ENCODE measurements at places on chromosomes 2 and 18. TPM values are rescaled to one million over a fixed set of nuclear protein-coding genes. Genes with fewer than 3 reads are reported as not detected.
A peak's percentile ranks its signal among the peaks of the same experiment; 100 is the strongest.

DNA sequence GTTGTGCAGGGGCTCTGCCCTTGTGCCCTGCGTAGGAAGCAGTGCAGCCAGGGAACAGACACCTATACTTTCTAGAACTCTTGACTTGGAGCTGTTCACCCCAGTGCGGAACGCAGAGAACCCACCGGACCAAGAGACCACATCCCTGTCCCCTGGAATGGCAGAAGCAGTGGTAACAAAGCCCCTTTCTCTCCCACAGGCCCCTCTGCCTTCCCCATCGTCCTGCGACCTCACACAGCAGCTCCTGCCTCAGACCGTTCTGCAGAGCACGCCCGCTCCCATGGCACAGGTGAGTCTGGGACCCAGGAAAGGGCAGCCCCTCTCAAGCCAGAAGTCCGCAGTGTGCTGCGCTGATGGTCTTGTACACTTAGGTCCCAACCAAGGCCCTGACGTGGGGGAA is 24.6 kb upstream of the RPL31 start:
- no peak for DNase-seq

GRCh38 chr2:9260464-9260918 is 53.9 kb downstream of the ASAP2 start:
- no peak for DNase-seq

DNA sequence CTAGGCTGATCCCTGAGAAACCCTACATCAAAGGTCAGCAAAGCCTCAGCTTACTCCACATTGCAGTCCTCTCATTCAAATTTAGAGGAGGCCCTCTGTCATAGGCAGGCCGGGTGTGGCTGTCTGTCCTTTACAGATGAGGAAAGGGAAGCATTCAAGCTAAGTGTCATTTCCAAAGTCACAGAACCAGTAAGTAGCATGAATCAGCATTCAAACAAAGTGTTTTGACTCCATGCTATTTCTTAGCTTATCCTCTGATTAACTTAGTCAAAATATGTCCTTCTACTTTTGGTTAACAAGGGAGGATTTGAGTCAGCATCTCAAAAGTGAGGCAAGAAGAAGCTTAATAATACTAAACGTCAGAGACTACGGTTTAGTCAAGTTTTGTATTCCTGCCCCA is 409.0 kb upstream of the POU3F3 start:
- no peak for DNase-seq

DNA sequence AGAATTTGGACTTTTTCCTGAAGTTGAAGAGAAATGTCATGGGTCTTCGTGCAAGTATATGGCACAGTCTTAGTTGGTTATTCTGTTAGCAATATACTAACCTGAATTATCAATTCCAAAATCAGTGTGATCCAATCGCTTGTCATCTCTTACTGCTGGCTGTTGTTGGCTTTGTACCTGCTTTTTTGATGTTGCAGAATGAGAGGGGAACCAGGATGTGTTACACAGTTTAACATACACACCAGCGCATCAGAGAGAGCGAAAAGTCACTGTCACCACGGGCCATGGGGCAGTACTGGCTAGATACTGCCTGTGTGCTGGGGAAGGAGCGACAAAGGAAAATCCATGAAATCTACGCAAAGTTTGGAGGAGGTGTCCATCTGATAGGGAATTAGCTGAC is 59.3 kb upstream of the SPP2 start:
- no peak for DNase-seq

GRCh38 chr2:36355151-36355889 is at the start of gene CRIM1:
TSS of gene CRIM1 (plus strand) at chr2:36355778. CDS start at chr2:36356293, 515 bp downstream.
- peak; percentile 69 for DNase-seq

Gene MRPL30
- total RNA-seq, result 13.4 TPM

GRCh38 chr2:10613263-10613662 is 76.5 kb downstream of the NOL10 start:
- DNase-seq, result no peak

GRCh38 chr2:215535741-215536140 is 99.9 kb upstream of the FN1 start:
- no peak for DNase-seq

Gene L3MBTL4
- 13.9 TPM for total RNA-seq

- DNase-seq, result no peak
Observed at GRCh38 chr2:183347969-183348368, 223.7 kb downstream of the NUP35 start.

Gene LIMS3
- 0.37 TPM for total RNA-seq

GRCh38 chr2:177970670-177971454 is 101.7 kb downstream of the PDE11A start:
- DNase-seq, result no peak

DNA sequence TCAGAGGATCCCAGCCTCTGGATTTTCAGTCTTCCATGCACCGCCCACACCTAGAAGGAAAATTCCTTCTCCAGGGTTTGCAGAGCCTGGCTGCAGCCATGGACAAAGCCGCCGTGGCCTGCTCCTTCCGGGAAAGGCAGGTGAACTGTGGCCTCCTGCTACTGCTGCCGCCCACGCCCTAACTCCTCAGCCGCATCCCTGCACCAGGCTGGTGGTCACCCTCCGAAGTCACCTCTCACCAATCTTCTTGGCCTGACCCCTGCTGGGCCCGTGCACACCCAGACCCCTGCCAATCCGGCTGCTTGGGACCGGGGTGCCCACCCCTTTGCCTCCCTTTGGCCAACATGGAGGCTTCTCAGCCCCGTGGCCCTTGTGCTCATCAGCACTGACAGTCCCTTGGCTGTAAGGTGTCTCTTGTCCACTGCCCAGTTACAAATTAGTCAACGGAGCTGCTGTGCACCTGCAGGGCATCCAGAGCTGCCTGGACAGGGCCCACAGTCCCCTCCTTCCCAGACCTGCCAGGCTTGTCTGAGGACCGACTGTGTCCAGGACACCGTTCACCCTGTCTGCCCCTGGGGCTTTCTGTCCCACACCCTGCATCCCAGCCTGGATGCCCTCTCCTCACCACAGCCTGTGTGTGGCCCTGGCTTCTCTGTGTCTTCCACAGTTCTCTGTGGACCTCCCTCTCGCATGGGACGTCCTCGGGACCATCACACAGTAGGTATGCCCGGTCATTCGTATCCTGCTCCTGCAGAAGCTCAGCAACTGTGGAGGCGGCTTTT is 130.1 kb upstream of the TPO start:
- DNase-seq, result no peak

Gene DLGAP1
- total RNA-seq, result not detected

DNA sequence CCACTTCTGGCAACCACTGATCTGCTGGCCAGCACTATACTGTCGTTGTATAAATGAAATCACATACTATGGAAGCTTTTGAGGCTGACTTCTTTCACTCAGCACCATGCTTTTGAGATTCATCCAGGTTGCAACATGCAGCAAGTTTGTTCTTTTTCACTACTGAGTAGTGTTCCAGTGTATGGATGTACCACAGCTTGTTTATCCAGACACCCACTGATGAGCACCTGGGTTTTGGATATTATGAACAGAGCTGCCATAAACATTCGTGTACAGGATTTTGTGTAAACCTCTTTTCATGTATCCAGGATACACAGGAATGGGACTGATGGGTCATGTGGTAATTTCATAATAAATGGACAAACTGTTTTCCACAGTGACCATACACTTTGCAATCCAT is 10.7 kb downstream of the ERCC3 start:
- DNase-seq, result no peak

DNA sequence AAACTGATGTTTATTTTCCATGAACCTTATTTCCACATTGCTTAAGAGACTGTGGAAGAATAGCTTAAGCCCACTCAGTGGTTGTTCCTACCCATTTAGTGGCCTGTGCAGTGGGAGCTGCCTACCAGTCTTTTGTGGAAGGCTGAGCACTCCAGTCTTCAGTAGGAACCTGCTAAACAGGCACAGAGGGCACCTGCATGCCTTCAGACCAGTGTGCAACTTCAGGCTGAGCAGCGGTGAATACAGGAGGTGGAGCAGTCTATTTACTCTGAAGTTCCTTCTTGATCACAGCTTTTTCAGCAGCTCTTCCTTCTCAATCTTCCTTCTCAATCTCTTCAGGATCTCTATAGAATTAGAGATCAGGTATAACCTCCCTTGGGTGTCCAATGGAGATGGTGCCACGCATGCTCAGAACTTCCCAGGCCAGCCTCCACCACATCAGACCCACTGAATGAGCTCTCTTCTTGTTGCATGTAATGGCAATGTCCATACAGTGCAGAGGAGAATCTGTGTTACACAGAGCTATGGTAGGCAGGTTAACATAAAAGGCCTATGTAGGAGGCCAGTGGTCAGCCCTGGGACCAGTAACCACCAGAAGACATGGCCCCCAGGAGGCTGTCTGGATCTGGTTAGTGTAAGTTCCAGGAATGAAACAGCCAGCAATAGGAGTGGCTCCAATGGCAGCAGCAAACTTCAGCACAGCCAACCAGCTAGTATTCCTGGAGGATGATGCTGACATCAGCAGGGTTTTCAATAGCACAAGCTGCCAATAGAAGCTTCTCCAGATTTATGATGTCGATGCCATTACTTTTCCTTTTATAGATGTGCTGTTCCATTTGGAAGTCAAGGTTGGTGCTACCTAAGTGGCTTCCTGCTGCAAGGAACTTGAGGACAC is 47.9 kb upstream of the MAT2A start:
- DNase-seq, result no peak

DNA sequence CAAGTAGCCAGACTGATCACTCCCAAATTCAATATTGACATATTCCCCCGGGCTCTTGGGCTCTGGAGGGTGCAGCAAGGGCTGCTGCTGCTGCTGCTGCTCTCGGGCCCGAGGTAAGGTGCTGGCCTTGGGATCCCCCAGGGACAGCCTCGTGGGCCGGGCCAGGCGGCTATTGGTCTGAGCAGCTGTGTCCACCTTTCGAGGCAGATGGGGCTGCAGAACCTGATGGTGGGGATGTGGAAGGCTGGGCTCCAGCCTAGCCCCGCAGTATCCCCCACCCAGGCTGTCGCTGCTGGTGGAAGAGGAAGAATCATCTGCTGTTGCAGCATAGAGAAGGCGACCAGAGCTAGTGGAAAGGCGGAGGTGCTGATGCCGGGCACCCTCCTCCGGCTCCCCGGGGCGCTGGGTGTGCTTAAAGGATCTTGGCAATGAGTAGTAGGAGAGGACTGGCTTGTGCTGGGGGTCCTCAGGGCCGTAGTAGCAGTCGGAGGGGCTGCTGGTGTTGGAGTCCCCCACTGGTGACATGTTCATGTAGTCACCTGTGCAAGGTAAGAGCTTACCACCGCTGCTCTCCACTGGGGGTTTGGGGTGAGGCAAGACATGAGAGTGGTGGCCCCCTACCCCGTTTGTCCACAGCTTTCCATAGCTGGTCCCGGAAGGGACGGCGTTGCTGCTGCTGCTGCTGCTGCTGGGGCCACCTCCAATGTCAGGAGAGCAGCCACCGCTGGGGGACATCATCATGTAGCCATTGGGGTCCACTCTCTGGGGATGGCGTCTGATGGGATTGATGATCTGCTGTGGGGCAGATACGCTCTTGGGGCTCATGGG is 3.4 kb downstream of the IRS1 start:
- DNase-seq, result peak; percentile 77

- no peak for DNase-seq
Observed at GRCh38 chr2:173048522-173048896, 27.1 kb upstream of the MAP3K20 start.
